ENCODE measurements at places on chromosomes 1 and 21.

- no peak for DNase-seq
Measured at GRCh38 chr1:206145771-206146290, 28.6 kb upstream of the AVPR1B start.

- DNase-seq = no peak
Measured at GRCh38 chr1:112027696-112028095, 38.2 kb upstream of the KCND3 start.

DNA sequence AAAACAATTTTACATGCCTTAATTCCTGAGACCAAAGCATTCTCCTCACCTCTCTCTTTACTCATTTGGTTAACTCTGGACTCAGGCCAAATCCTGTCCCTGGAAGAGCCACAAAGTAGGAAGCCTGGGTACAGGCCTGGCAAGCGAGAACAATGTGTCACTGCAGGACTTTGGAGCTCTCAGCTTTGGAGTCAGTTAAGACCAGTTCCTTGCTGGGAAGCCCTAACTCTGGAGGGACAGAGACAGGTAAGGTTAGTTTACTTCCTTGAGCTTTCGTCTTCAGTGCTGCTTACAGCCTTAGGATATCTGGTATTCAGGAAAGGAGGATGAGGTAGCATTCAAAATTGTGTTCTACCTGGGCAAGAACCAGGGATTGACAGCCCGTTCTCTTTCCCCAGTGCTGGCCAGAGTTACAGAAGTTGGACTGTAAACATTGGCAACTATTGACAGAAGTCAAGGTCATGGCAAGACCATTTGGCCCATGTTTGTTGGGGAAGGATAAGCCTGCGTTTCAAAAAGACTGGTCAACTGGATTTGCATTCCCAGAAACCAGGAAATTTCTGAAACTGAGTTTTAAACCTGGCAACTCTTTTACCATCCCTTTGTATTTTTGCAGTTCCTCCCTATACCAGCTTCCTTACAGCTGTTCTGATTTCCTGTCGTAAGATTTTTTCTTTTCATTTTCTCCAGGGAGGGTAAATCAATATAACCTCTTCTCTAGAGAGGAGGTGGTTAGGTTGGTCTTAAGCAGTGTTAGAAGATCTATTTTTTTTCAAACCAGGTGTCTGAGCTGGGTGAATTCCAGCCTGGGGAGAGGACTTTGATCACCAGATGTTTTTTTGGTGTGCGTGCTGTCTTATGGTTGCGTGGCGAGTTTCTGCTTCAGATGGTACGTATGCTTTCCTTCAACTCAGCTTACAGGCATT lies at the start of gene C4BPB:
TSS of gene C4BPB (plus strand) at position 160 of the 926 bp plus-strand sequence. CDS start at position 832, 672 bp downstream.
- no peak for DNase-seq

- DNase-seq = no peak
Measured at GRCh38 chr1:45895406-45895805, 92.0 kb downstream of the MAST2 start.

GRCh38 chr1:38598118-38598517 lies 261.5 kb downstream of the RRAGC start:
- no peak for DNase-seq

DNA sequence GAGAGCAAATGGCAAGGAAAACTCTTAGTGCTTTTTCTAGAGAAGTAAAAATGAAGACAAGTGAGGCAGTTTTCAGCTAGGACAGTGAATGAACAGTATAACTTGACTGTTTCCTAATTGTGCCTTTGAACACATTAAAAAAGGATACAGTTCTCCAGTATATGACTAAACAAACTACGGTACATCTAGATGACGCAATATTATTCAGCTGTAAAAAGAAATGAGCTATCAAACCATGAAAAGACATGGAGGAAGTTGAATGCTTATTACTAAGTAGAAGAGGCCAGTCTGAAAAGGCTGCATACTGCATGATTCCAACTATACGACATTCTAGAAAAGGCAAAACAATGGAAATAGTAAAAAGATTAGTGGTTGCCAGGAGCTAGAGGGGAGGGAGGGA lies 206.3 kb downstream of the SIPA1L2 start:
- no peak for DNase-seq

DNA sequence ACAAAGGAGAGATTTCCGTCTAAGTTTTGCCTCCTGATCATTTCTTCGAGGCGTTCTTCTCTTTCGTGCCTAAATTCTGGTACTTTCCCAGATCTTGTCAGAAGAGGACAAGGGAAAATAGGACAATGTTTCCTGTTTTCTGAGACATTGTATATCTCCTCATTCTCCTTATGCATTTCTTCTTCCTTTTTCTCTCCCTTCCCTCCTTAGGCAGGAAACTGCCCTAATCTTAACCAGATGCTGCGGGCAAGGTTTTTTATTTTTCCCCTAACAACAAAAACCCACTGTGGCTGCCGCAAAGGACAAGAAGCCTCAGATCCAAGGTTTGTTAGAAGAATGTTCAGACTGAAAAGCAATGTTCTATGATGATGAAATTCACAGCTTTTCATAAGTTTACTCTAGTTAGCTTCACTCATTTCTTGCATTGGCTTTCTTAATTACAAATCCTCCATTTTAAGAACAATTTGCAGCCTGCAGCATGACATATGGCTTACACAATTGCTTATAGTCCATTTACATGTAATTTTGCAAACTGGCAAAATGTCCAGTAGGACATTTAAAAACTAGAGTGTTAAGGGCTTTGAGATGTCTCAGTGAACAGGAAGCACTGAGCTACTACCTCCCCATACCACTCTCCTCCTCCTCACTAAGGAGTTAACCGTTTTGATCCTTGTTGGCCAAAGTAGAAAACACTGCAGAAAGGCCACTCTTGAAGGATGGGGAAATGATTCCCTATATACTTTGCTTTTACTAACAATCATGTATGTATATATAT lies 624 bp downstream of the CTSK start:
- DNase-seq = no peak

DNA sequence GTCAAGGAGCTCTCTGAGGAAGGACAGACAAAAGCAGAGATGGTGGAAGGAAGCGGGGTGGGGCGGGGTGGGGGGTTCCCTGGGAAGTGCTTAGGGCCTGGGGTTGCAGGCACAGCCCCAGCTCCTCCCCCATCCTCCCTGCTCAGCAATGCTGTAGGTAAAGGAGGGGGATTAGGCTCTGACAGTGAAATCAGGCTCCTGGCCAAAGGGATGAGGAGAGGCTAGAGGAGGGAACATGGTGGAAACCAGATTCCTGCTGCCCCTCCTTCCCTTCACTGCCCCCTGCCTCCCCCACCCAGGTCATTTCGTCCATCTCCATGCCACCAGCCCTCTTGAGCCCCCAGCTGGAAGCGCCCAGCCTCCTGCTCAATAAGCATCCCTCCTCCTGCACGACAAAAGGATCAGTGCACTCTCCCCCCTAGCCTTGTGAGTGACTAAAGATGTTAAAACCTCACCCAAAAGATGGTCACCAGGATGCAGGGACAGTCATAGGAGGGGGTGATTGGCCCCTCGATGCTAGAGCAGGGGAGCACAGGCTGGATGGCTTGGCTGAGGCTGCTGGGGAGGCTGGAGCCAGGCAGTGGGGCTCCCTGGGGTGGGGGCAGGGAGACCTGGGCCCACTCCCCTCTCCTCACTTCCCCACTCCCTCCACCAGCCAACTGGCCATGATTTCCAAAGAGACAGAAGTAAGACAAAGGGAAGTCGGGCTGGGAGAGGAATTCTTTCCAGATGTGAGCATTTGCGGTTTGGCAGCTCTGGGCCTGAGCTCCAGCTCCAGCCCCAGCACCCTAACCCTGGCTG lies 2.2 kb upstream of the CRABP2 start:
- DNase-seq = no peak

GRCh38 chr1:208183977-208184911 lies 59.9 kb downstream of the PLXNA2 start:
- DNase-seq = no peak

GRCh38 chr1:13757693-13758092 lies 57.7 kb downstream of the PRDM2 start:
- DNase-seq = no peak

GRCh38 chr1:68232289-68233148 lies at the start of gene WLS:
TSS of gene WLS (minus strand) at chr1:68232523. CDS start at chr1:68232299, 224 bp downstream.
- no peak for DNase-seq

DNA sequence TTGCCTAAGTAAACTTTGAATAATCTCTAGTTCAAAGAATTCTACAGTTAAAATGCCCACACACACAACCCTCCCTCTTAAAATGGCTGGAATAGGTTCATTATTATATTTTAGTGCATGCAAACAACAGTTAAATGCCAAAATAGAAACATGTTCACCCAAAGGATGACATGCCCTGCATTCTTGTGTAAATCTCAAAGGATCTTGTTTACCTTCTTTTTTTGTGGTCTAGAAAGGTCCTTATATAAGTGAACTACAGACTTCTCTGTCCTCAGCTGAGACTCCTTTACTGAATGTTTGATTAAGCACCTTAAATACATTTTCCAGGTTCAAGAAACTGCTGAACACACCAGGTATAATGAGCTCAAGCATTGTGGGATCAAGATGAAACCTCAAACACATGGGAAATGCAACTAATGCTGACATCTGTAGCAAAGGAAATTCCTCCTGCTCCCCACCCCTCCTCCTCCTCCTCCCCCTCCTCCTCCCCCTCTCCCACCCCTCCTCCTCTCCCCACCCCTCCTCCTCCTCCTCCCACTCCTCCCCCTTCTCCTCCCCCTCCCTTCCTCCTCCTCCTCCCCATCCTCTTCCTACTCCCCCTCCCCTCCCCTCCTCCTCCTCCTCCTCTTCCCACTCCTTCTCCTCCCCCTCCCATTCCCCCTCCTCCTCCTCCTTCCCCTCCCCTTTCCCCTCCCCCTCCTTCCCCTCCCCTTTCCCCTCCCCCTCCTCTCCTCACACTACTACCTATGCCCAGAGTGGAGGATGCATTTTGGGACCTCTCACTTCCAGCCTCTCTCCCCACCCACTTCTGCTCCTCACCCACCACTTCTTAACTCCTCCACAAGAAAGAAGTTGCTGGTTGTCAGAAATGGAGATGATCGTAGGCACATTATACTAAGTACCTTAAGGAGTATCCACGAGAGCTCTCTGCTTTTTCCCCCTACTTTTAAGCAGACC lies 233.9 kb downstream of the MRPL39 start:
- no peak for DNase-seq

GRCh38 chr1:216531263-216532239 lies 108.3 kb upstream of the USH2A start:
- DNase-seq = no peak

- DNase-seq = no peak
Measured at GRCh38 chr1:150234309-150234565, 1.7 kb downstream of the ANP32E start.

- DNase-seq = no peak
Measured at GRCh38 chr1:229155472-229155871, 115.4 kb upstream of the RAB4A start.

DNA sequence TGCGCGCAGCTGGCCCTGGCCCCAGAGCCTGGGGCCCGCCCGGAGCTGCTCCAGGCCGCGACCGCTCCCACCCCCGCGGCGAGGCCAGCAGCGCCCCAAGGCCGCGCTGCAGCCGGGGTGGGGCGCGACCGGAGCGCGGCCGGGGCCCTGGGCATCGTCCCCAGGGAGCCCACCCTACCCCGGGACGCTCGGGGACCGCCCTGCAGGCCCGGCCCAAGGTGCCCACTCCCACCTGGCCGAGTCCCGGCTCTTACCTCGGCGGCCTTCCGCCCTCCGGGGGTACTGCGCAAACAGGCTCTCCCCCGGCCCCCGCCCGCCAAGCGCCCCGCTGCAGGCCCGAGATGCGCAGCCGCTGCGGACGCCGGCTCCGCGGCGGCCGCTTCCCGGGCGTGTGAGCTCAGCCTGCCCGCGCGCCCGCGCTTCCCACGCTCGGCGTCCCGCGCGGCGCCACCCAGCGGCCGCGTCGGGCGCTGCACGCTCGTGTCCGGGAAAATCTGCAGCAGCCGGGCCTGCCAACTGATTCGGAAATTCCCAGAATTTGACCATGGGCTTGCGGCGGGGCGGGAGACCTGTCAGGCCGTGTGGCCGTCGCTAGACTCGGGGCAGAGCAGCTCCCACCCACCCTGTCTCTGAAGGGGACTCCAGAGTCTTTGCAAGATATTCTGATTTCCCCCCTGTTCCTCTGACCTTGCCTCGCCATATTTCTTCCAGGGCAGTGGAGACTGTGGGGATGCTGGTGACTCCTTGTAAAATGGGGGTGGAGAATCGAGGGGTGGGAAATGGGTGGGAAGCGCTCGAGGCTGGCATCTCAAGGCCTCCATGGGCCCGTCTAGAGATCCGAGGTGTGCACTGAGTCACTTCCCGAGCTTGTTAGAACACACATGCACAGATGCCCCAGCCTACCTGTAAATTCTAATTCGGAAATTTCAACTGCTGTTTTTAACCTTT lies 41.9 kb downstream of the CD34 start:
- DNase-seq = no peak

GRCh38 chr1:113027007-113027406 lies 46.0 kb upstream of the LRIG2 start:
- no peak for DNase-seq

GRCh38 chr1:208538078-208538477 lies 293.9 kb upstream of the PLXNA2 start:
- DNase-seq = no peak

DNA sequence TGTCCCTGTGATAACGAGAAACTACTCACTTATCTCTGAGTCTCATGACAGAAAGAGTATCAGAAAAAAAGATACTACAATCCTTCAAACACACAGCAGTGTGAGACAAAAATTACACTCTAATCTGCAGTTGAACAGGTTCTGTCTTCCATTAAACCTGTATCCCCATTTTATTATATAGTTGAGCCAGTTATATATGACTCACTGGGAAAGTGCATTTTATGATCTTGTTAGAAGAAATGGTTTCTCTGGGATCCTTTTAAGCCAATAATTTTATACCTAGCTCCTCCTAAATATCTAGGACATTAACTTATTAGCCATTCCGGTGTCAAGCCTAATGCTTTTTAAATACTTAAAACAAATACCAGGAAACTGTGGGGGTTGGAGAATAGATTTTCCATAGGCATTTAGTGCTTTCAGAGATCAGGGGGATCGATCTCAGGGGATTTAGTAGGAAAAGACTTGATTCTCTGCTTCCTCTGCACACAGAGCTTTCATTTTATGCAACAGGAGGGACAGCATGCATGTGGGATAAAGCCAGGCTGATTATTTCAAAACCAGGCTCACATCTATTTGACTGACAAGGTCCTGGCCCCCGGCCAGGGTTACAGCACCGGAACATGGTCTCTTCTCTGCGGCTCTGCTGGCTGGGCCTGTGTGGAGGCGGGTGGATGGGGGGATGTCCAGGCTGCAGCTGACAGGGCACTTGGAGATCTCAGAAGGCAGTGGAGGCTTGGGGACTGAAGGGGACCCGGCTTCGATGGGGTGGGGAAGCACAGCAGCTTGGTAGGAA lies 310.6 kb downstream of the DISC1 start:
- DNase-seq = no peak

DNA sequence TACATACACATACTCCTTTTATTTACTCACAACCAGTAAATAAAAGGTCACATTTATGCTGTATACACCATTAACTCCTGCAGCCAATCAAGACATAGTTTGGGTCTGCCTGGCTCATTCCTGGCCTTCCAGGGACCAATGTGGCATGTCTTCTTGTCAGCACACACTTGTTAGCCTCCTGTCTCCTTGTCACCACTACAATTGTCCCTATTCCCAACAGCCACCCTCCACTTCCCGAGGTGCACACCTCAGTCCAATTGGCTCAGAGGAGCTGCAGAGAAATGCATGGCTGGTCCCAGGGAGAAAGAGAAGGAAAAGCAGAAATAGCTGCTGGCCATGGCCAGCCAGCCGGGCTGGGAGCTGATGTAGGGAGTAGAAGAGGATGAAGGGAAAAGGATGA lies 116.9 kb downstream of the PLXNA2 start:
- DNase-seq = no peak

Data from esophagus squamous epithelium (tissue), 5 donors.